ENCODE measurements at places on chromosomes 12 and 14. TPM values are rescaled to one million over a fixed set of nuclear protein-coding genes. Genes with fewer than 3 reads are reported as not detected.

Gene CCDC38
- total RNA-seq: not detected

Gene GSC
- not detected for total RNA-seq

Gene CPNE8
- total RNA-seq: 36.2 TPM

Gene CLEC2A
- total RNA-seq: not detected

Gene SLC2A14
- total RNA-seq: 2.3 TPM

Gene KCNJ8
- total RNA-seq: 4.1 TPM

Gene ANO2
- 17.1 TPM for total RNA-seq

Gene ENDOU
- not detected for total RNA-seq

- DNase-seq: no peak
Measured at GRCh38 chr14:65387628-65388027, 24.9 kb upstream of the FUT8 start.

GRCh38 chr14:68337279-68337678, 455.6 kb downstream of the ZFP36L1 start:
- no peak for DNase-seq

DNA sequence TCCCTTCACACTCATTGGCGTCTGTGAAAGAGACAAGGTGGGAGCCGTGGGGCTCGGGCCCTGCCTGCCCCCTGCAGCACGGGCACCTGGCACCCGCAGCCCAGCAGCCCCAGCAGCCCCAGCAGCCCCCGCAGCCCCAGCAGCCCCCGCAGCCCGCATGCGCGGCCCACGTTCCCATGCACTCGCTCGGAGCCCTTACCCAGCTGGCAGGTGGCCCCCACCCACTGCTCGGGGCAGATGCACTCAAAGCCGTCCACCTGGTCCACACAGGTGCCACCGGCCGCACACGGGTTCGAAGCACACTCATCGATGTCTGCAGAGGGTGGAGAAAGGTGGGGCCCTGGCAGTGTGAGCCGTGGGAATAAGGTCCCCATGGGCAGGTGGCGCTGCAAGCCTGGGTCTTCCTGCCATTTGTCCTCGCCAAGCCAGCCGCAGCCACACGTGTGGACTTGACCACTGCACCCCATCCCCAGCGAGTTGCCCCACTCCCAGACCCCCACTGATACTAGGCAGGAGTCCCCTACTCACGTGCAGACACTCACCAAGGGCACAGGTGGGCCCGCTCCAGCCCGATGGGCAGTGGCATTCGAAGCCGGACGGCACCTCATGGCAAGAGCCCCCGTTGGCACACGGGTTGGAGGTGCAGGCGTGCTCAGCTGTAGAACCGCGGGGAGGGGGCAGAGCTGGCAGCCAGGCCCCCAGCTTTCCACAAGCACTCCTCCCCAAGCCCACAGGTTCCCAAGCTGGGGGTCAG, 17.3 kb downstream of the JAG2 start:
- no peak for DNase-seq

DNA sequence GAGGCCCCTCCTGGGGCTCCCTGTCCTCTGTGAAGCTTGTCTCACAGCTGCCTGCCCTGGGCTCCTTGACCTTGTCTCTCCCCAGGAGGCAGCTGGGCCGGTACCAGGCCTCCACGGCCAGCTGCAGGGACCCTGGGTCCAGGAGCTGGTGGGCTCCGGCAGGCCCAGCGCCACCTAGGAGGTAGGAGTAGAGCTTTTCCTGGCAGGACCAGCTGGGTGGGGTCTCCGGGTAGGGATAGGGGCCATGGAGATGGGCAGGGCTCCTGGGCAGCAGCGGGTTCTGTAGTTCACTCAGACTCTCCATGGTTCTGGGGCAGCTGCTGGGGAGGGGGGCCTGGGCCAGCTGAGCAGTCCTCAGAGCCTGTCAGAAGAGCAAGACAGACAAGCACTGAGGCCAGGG, 16.6 kb downstream of the SYNDIG1L start:
- no peak for DNase-seq

- no peak for DNase-seq
Measured at GRCh38 chr14:22536853-22537338, 52.1 kb downstream of the DAD1 start.

Measured in cerebellum (tissue), 4 donors.